ENCODE measurements at places on chromosomes 7 and 10. TPM values are rescaled to one million over a fixed set of nuclear protein-coding genes. Genes with fewer than 3 reads are reported as not detected.

The NPSR1 gene
- not detected for total RNA-seq

The PLEKHS1 gene
- 1.4 TPM for total RNA-seq

The NANOS1 gene
- 4.6 TPM for total RNA-seq

The GTF2IRD1 gene
- 32.6 TPM for total RNA-seq

The LRCH4 gene
- total RNA-seq: 30.1 TPM

The KRIT1 gene
- total RNA-seq: 64.1 TPM

The HOXA4 gene
- total RNA-seq: not detected

The CYP26C1 gene
- total RNA-seq: not detected

The ANXA8L1 gene
- 23.3 TPM for total RNA-seq

The CLDN3 gene
- total RNA-seq: 9.9 TPM

The HOXA2 gene
- total RNA-seq: not detected

The KLF14 gene
- 1.1 TPM for total RNA-seq

The NYAP1 gene
- 2.3 TPM for total RNA-seq

The SMKR1 gene
- not detected for total RNA-seq

The SPACDR gene
- not detected for total RNA-seq

The CHCHD2 gene
- 268 TPM for total RNA-seq

The AFAP1L2 gene
- total RNA-seq: 55.0 TPM

The USP54 gene
- total RNA-seq: 39.5 TPM

- no peak for DNase-seq
These were observed 388.2 kb upstream of the TEX47 start for GRCh38 chr7:89183712-89184111.

GRCh38 chr7:366161-366803, 76.3 kb downstream of the FOXL3 start:
- no peak for DNase-seq

DNA sequence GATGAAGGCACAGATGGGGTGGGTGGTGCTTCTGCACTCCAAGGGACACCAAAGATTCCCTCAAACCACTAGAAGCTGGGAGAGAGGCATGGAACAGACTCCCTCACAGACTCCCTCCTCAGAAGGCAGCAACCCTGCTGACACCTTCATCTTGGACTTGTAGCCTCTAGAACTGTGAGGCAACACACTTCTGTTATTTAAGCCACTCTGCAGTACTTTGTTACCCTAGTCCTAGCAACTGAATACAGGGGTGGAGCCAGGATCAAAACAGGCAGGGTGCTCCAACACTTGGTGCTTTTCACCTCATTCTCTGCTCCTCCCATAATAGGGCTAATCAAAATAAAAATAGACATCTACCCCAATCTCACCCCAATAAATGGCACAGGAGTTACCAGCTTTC, 2.3 kb upstream of the GSTO1 start:
- DNase-seq: no peak

GRCh38 chr10:72906446-72906845, 12.9 kb downstream of the OIT3 start:
- no peak for DNase-seq

GRCh38 chr10:89414146-89414878, at the start of gene IFIT5:
Gene IFIT5 (plus strand): TSS chr10:89414568. CDS start chr10:89414799, 231 bp downstream.
- peak; percentile 90 for DNase-seq

GRCh38 chr7:90433221-90433620, 30.0 kb downstream of the CLDN12 start:
- DNase-seq: no peak

DNA sequence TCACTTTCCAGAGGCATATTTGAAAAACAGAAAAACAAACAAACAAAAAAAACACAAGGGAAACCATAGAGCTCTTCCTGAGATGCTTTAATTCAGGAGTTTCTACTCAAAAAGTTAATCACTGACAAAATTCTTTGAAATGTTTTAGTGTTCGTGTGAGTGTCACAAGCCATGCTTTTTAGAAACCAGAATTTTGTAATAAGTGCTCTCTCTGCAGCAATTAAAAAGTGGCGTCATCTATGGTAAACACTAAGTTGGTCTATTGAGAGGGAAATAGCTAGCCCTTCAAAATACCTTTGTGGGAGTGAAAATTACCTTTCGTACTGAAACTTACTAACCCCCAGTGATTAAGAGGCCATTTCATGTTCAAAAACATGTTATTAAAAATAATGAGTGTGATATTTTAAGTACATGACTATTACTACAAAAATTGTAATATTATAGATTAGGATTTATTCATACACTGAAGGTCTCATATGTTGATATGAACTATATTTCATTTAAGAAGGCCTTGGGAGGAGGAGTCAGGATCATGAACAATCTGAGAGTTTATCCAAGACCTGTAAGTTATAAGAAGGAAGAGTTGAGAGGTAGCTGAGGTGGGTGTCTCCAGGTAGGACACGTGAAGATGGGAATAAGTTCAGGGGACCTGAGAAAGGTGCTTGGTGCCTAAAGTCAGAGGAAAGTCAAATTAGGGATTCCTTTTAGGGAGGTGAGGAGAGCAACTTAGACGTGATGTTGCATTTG, 94.6 kb downstream of the PPP1R9A start:
- no peak for DNase-seq

DNA sequence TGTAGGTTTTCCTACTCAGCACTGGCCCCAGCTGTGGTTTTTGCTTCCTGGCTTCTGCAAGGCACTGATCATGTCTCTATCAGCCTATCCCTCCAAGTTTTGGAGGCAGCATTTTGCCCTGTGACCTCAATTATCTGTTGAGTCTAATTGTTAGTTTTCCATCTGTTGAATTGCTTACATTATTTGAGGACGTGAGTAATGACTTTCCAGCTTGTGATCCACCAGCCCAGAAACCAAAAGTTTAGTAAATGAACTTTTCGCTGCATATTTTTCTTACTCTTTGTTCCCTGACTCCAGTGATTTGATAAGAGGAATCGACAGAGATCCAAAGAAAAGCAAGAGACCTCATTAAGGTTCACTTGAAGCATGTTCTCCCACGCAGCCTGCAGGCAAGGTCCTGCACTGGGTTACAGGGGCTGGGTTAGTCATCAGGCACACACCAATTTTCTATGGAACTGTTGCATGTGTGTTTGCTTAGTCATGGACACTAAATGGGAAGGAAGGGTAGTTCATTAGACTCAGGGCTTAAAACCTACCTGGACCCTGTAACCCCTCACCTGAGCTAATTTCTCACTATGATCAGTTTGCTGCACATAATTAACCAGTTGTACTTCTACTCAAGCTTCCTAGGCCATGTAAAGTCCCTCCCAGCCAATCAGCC, 57.2 kb downstream of the AKR1E2 start:
- no peak for DNase-seq

DNA sequence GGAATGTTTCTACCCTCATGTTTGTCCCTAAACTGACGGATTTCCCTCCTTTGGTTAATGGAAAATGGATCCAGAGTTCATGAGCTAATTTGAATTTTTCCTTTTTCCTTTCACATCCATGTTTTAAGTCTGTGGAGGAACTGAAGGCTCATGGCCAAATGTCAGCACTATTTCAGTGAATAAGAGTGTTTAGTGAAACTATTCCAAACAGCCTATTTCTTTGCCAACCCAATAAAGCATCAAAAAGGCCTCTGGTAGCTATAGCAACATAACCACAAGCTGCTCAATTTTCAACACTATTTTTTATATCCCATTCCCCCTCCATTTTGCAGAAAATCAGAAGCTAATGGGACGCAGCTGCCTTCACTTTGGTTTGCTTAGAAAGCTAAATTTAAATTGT, 1454.1 kb downstream of the GATA3 start:
- peak; percentile 87 for DNase-seq

- no peak for DNase-seq
These were observed 38.6 kb downstream of the IL6 start for GRCh38 chr7:22765609-22766008.

GRCh38 chr7:117270371-117270770, 52.5 kb downstream of the WNT2 start:
- DNase-seq: no peak

DNA sequence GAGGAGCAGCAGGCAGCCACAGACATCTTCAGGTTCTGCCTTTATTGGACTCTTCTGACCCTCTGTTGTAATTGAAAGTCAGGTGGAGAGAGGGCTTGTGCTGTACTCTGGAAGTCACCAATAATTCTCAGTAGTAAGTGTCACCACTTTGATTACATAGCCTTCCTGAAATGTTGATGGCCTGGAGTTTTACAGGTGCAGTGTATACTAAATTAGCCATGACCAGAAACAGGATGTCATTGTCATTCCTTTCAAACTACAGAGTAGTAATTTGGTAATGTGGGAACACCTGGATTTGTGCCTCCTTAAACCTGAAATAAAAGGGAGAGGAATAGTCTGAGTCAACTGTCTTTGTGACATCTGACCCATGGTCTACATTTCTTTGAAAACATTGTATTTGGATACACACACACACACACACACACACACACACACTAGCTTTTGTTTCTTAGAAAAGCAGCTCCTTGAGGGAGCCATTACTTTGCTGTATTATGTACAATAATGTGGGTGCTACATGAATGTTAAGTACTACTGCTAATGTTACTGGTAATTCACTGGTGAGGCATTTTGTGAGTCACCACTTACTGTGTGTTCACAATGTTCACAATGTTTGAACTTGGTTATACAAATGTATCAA, 19.6 kb downstream of the ARL4A start:
- DNase-seq: no peak

DNA sequence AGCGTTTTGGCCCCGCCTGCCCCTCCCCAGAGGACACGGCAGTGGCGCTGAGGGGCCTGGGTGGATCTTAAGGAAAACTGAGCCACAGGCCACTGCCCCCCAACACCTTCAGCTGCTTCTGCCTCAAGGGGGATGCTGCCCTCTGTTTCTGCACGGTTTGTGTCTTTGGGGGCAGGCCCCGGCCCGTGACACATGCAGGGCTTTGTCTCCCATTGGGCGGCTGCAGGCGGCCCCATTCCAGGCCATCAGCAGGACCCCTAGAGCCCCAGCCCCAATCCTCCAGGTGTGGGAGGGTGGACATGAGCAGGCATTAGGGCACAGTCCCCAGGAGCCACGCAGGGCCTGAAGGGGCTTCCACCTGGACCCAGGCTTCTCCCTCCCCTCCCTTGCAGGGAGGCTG, 25.3 kb upstream of the PPP2R2D start:
- DNase-seq: no peak

DNA sequence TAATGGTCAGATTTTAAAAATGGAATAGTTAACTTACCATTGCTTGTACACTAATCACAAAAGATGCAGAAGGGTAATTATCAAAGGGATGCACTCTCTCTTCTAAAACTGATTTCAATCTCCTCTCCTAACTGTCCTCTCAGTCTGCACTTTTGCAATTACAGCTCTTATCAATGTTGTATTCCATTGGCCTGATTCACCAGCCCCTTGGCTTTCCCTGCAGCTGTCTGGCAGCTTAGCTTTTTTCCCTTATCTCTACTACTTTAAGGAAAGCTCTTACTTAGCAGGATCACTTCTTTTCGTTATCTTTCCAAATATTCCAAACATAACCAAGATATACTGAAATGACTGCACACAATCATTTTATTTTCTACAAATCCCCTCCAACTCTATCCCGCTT, 448.8 kb downstream of the GRM8 start:
- no peak for DNase-seq

DNA sequence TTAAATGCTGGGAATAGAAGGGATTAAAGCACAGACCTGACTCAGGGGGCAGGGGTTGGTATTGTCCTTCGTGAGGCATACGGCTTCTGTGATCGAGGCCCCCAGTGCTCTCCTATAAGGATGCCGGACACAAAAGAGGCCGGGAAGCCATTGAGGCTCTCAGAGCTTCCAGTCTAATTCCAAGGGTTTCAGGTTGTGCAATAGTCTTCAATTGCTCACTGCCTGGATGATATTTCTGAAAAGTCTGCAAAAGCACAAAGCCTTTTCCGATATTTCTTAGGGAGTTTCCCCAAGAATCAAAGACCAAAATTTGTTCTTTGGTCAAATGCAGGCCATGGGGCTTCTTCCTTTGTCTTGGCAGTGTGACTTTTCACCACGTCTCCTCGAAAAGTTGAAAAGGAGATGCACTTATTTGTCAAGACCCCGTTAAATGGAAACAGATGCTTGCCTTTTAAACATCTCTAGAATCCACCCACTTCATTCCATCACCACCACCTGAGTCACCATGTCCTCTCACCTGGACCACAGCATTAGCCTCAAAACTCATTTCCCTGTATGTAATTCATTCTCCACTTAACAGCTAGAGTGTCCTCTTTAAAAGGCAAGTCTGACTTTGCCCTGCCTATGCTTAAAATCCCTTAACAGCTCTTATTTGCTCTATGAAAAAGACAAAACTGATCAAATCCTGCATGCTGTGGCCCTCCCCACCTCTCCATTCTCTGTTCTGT, 134.8 kb upstream of the NAMPT start:
- no peak for DNase-seq

- DNase-seq: no peak
These were observed 179.5 kb upstream of the AKR1E2 start for GRCh38 chr10:4646547-4646946.

DNA sequence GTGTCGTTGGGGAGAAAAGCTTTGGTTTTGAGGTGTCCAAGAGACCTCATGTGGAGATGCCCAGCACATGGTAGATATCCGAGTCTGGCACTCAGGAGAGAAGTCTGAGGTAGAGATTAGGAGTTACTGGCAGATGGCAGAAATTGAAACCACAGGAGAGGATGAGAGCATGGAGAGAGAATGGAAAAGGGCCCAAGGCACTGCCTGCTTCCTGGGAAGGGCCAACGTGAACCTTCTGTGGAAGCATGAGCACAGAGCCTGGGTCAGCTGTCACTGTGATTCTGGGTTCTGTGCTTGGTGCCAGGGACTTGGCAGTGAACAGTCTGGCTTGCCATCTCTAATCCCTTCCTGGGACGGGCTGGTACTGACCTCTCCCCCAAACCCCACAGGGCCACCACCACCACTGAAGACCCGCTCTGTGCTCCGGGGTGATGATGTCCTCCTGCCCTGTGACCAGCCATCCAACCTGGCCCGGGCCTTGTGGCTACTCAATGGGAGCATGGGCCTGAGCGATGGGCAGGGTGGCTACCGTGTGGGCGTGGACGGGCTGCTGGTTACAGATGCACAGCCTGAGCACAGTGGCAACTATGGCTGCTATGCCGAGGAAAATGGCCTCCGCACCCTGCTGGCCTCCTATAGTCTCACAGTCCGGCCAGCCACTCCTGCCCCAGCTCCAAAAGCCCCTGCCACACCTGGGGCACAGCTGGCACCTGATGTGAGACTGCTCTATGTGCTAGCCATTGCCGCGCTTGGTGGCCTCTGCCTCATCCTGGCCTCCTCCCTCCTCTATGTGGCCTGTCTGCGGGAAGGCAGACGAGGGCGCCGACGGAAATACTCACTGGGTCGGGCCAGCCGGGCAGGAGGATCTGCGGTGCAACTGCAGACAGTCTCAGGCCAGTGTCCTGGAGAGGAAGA, 4.1 kb downstream of the MRPL43 start:
- DNase-seq: no peak

DNA sequence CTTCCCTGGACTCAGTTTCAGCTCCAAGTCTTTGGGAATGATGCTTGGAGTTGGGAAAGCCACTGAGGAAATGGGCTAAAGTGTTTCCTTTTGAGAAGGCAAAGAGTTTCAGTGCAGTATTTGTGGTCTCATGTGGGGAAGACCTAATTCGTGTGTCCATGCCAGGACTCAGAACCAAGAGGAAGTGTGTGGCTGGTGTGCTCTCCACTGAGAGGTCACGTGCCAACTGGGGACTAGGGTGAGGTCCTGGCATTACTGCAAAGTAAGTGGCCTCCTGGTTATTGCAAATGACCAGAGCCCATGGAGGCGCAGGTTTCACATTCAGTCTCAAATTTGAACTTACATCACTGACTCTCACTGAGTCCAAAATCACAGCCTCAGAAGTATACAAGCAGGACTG, 48.6 kb upstream of the ITPRID1 start:
- no peak for DNase-seq

GRCh38 chr7:26657206-26657641, 207.2 kb downstream of the SKAP2 start:
- no peak for DNase-seq

GRCh38 chr10:10315989-10316388, 701.7 kb upstream of the CELF2 start:
- DNase-seq: no peak

Measured in tongue (tissue), 3 donors.